ENCODE measurements at places on chromosomes 16 and 17. TPM values are rescaled to one million over a fixed set of nuclear protein-coding genes. Genes with fewer than 3 reads are reported as not detected.

- H3K27me3 ChIP-seq = no peaks in the 10 kb centered on the region
Observed at GRCh38 chr17:6502871-6503509, 53.4 kb downstream of the PITPNM3 start.

DNA sequence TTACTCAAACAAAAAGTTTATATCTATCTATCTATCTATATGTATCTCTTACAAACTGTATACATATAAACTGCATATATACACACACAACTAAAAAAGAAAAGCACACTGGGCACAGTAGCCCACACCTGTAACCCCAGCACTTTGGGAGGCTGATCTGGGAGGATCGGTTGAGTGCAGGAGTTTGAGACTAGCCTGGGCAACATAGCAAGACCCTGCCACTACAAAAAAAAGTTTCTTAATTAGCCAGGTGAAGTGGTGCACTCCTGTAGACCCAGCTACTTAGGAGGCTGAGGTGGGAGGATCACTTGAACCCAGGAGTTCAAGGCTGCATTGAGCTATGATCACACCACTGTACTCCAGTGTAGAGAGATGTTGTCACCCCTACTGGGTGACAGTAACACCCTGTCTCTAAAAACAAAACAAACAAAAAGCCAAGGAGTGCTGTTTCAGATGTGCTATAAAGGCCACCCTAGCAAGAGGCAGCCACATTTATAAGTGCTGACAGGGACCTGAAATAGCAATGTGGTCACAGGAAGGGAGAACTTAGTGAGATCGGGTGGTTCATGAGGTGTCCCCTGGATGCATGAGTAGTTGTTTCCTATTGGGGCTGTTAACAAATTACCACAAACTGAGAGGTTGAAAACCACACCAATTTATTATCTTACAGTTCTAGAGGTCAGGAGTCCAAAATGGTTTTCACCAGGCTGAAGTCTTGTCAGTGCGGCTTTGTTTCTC, 4.8 kb downstream of the CD2BP2 start:
- no peaks in the 10 kb centered on the region for H3K27me3 ChIP-seq
- H3K4me1 ChIP-seq = peaks cover 18% of the 10 kb centered on the region
- DNase-seq = no peak
- peaks cover 37% of the 10 kb centered on the region for H3K36me3 ChIP-seq
- no peak overlapping the region for H3K4me3 ChIP-seq
- no peak overlapping the region for H3K27ac ChIP-seq

- H3K4me3 ChIP-seq = no peak overlapping the region
- no peak overlapping the region for H3K27ac ChIP-seq
- peaks cover 22% of the 10 kb centered on the region for H3K36me3 ChIP-seq
Observed at GRCh38 chr17:10673312-10673711, 16.2 kb upstream of the MYH3 start.

GRCh38 chr16:81608523-81609209, 164.1 kb downstream of the CMIP start:
- peaks cover 27% of the 10 kb centered on the region for H3K4me1 ChIP-seq
- no peak for DNase-seq
- no peak overlapping the region for H3K27ac ChIP-seq
- no peaks in the 10 kb centered on the region for H3K27me3 ChIP-seq
- H3K36me3 ChIP-seq = peaks cover 5% of the 10 kb centered on the region

- no peaks in the 10 kb centered on the region for H3K36me3 ChIP-seq
- no peak overlapping the region for H3K4me3 ChIP-seq
- H3K27me3 ChIP-seq = no peaks in the 10 kb centered on the region
Observed at GRCh38 chr17:57442914-57443571, 186.7 kb downstream of the MSI2 start.

GRCh38 chr17:65942592-65942991, 249.3 kb downstream of the CEP112 start:
- H3K27ac ChIP-seq = no peak overlapping the region
- no peaks in the 10 kb centered on the region for H3K27me3 ChIP-seq

GRCh38 chr16:21075252-21075651, 75.4 kb downstream of the DNAH3 start:
- no peak overlapping the region for H3K4me3 ChIP-seq
- no peak overlapping the region for H3K27ac ChIP-seq
- no peaks in the 10 kb centered on the region for H3K27me3 ChIP-seq

GRCh38 chr17:27398691-27399090, 57.6 kb upstream of the KSR1 start:
- no peaks in the 10 kb centered on the region for H3K36me3 ChIP-seq
- DNase-seq = no peak
- no peak overlapping the region for H3K4me3 ChIP-seq
- no peaks in the 10 kb centered on the region for H3K4me1 ChIP-seq
- H3K27ac ChIP-seq = no peak overlapping the region

DNA sequence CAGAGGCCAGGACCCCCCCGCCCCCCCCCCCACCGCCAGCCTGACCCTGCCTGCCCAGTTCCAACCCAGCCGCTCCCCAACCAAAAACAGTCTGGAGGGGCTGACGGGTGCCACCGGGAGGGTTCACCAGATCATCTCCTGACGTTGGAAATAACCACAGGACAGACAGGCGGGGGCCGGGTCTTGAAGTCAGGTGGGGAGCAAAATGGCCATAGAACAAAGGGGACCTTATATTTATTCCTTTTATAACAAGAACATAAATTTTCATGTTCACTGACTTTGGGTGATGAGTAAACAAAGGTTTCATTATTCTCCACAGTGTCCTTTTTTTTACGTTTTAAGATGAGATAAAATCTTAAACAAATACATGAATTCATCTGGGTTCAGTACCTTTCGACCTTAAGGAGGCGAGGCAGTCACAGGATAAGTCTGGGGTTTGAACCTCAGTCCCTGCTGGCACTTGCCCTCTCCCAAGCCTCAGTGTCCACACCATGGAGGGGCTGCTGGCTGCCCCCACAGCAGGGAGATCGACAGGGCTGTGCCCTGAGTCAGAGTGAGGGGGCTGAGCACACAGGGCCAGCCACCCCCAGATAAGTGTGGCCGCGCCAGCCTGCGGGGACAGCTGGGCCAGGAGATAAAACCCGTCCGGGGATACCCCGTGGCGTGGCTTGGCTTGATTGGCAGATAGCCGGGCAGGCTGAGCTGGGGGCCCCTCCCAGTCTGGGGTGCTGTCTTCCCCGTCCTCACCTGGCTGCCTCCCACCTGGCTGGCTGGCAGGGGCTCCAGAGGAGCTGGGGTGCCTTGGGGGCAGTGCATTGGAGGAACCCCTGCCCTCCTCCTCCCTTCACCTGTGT, 15.0 kb downstream of the SLC7A5 start:
- no peak overlapping the region for H3K4me3 ChIP-seq
- peaks cover 15% of the 10 kb centered on the region for H3K36me3 ChIP-seq
- H3K27ac ChIP-seq = peak overlapping the region; percentile 94

GRCh38 chr17:14775731-14776492, 475.0 kb downstream of the HS3ST3B1 start:
- H3K4me3 ChIP-seq = no peak overlapping the region
- no peaks in the 10 kb centered on the region for H3K36me3 ChIP-seq
- no peak for DNase-seq
- peaks cover 16% of the 10 kb centered on the region for H3K27me3 ChIP-seq
- H3K27ac ChIP-seq = no peak overlapping the region

- H3K4me1 ChIP-seq = no peaks in the 10 kb centered on the region
- H3K4me3 ChIP-seq = no peak overlapping the region
- H3K27ac ChIP-seq = no peak overlapping the region
Observed at GRCh38 chr16:80518436-80518835, 22.4 kb upstream of the DYNLRB2 start.

- no peaks in the 10 kb centered on the region for H3K27me3 ChIP-seq
- no peak overlapping the region for H3K4me3 ChIP-seq
- peak overlapping the region; percentile 81 for H3K27ac ChIP-seq
- no peaks in the 10 kb centered on the region for H3K4me1 ChIP-seq
- no peaks in the 10 kb centered on the region for H3K36me3 ChIP-seq
Observed at GRCh38 chr16:66382966-66383299, 16.4 kb downstream of the CDH5 start.

- H3K36me3 ChIP-seq = no peaks in the 10 kb centered on the region
- no peak overlapping the region for H3K4me3 ChIP-seq
- H3K27ac ChIP-seq = no peak overlapping the region
- no peaks in the 10 kb centered on the region for H3K4me1 ChIP-seq
- no peak for DNase-seq
Observed at GRCh38 chr17:39755554-39756379, 18.0 kb downstream of the GRB7 start.

DNA sequence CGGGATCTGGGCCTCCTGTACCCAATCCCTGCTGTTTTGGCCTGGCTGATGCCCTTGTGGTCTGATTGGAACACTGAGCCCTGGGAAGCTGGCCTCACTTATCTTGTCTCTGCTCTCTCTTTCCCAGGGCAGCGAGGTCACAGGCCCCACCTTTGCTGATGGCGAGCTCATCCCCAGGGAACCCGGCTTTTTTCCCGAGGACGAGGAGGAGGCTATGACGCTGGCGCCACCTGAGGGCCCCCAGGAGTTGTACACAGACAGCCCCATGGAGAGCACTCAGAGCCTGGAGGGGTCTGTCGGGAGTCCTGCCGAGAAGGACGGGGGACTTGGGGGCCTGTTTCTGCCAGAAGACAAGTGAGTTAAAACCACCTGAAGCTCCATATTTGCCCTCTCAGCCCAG, 126.0 kb downstream of the RAB11FIP4 start:
- H3K4me1 ChIP-seq = peaks cover 27% of the 10 kb centered on the region
- H3K27ac ChIP-seq = no peak overlapping the region
- DNase-seq = peak; percentile 80
- H3K27me3 ChIP-seq = no peaks in the 10 kb centered on the region

DNA sequence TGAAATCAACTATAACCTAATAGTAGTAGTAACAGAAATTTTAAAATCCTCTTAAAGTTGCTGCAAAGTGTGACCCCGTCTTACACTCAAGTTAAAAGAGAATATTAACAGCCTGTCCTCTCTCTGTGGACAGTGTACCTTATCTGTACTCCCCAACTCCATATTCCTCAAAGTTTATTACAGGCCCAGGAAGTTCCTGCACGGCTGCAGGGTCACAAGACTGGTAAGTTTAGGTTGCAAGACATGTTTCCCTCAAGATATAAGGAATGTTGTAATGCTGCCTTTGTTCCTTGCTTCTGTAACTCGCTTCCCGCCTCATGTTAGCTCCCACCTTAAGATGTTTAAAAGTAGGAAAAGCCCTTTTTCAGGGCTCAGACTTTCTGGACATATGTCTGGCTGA, 72.2 kb downstream of the ITFG1 start:
- no peaks in the 10 kb centered on the region for H3K27me3 ChIP-seq
- no peak overlapping the region for H3K27ac ChIP-seq
- no peaks in the 10 kb centered on the region for H3K36me3 ChIP-seq
- no peak overlapping the region for H3K4me3 ChIP-seq
- no peak for DNase-seq

GRCh38 chr16:74898659-74899058, 86.3 kb downstream of the WDR59 start:
- no peak for DNase-seq
- peaks cover 51% of the 10 kb centered on the region for H3K36me3 ChIP-seq
- H3K4me1 ChIP-seq = 0 out of 2 replicates have a peak, but pooled peaks cover 3% of the 10 kb centered on the region
- H3K27me3 ChIP-seq = no peaks in the 10 kb centered on the region

GRCh38 chr16:27598931-27599565, 49.1 kb downstream of the KATNIP start:
- no peak for DNase-seq
- H3K36me3 ChIP-seq = no peaks in the 10 kb centered on the region
- H3K27ac ChIP-seq = no peak overlapping the region
- no peaks in the 10 kb centered on the region for H3K4me1 ChIP-seq

DNA sequence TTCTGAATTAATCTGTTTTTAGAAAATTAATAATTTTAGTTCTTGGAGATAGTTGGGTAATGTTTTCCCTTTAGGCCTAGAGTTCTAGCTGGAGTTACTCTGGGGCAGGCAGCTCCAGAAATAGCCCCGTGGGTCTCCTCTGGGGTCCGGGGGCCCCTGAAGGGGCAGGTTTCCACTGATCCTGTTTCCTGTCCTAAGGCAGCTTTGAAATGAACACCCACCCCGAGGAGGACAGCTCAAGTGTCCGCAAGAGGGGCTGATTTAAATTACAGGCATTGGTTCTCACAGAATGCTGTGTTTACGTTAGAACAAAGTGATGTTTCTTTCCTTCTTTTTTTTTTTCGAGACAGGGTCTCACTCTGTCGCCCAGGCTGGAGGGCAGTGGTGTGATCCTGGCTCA, 23.8 kb downstream of the EEF2K start:
- H3K27ac ChIP-seq = no peak overlapping the region
- DNase-seq = no peak
- no peaks in the 10 kb centered on the region for H3K4me1 ChIP-seq

DNA sequence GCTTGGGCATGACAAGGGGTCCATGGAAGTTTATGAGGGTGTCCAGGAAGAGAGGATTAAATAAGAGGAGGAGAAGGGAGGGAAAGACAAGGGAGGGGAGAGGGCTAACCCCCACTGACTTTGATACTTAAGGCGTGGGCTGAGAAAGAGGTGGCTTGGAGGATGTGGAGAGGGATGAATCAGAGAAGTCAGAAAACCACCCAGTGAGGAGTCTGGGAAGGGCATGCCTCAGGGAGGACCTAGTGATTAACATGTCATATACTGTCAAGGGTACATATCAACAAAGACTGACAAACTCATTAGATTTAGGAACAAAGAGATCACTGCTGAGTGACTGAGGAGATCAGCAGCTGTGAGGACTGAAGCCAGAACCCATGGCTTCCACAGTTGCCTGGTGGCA, 145.4 kb downstream of the IRX5 start:
- H3K27me3 ChIP-seq = no peaks in the 10 kb centered on the region
- H3K36me3 ChIP-seq = no peaks in the 10 kb centered on the region
- no peak overlapping the region for H3K4me3 ChIP-seq
- no peaks in the 10 kb centered on the region for H3K4me1 ChIP-seq
- H3K27ac ChIP-seq = no peak overlapping the region
- no peak for DNase-seq

- no peak overlapping the region for H3K27ac ChIP-seq
- peaks cover 27% of the 10 kb centered on the region for H3K4me1 ChIP-seq
- no peaks in the 10 kb centered on the region for H3K27me3 ChIP-seq
- no peaks in the 10 kb centered on the region for H3K36me3 ChIP-seq
- DNase-seq = no peak
Observed at GRCh38 chr17:79922116-79922601, 82.9 kb upstream of the CBX4 start.

Gene AOC2
- 0.24 TPM for polyA plus RNA-seq

Gene CTRB2
- polyA plus RNA-seq = not detected

Gene FLOT2
- 105 TPM for polyA plus RNA-seq

Gene HIC1
- 6.4 TPM for polyA plus RNA-seq

Gene OGFOD1
- 29.9 TPM for polyA plus RNA-seq

Gene RCVRN
- polyA plus RNA-seq = not detected

Gene IL34
- polyA plus RNA-seq = 0.18 TPM

Gene SLC47A1
- 3.5 TPM for polyA plus RNA-seq

Gene GPRC5C
- not detected for polyA plus RNA-seq

Gene RNF43
- not detected for polyA plus RNA-seq

Gene CDK10
- polyA plus RNA-seq = 84.7 TPM

Gene SSTR5
- not detected for polyA plus RNA-seq

Gene KRTAP4-9
- not detected for polyA plus RNA-seq

Gene ERN2
- polyA plus RNA-seq = not detected

Gene KDM6B
- 1.4 TPM for polyA plus RNA-seq

Gene SLC47A2
- not detected for polyA plus RNA-seq

Gene NEUROD2
- not detected for polyA plus RNA-seq

Gene KRT13
- polyA plus RNA-seq = 0.39 TPM

Gene KCNH4
- 0.57 TPM for polyA plus RNA-seq

Gene KIF2B
- not detected for polyA plus RNA-seq
